ENCODE measurements at places on chromosomes 4 and X. TPM values are rescaled to one million over a fixed set of nuclear protein-coding genes. Genes with fewer than 3 reads are reported as not detected.

Gene USP53
- total RNA-seq: 17.3 TPM

Gene EDNRA
- total RNA-seq: not detected

Gene PNCK
- total RNA-seq: 0.54 TPM

Gene ATP10D
- total RNA-seq: 3.5 TPM

Gene TSC22D3
- 2,718 TPM for total RNA-seq

Gene CD40LG
- 24.0 TPM for total RNA-seq

GRCh38 chr4:169361756-169362155 lies 91.0 kb upstream of the SH3RF1 start:
- no peaks in the 10 kb centered on the region for H3K4me1 ChIP-seq
- H3K4me3 ChIP-seq: no peak overlapping the region
- H3K27ac ChIP-seq: no peak overlapping the region

- no peak overlapping the region for H3K27ac ChIP-seq
- H3K27me3 ChIP-seq: no peaks in the 10 kb centered on the region
- no peak overlapping the region for H3K4me3 ChIP-seq
- no peak for DNase-seq
Measured at GRCh38 chr4:6854098-6854744, 55.4 kb upstream of the TBC1D14 start.

DNA sequence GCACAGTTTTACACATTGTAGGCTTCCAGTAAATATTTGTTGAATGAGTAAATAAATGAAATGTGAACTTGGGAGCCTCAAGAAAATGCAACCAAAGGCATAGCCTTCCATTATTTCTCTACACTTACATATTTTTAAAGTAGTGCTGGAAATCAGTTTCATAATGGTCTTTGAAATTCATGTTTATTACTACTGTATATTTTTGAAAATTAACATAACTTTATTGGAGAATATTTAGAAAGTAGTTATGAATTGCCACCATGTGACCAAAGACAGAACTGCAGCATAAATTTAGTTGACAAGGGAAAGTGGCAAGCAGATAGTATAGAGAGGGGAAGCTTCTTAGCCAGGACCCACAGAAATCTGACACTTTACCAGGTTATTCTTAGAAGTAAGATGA lies 6.4 kb downstream of the TCEAL8 start:
- no peak overlapping the region for H3K27ac ChIP-seq
- no peaks in the 10 kb centered on the region for H3K36me3 ChIP-seq
- no peak for DNase-seq
- H3K4me3 ChIP-seq: no peak overlapping the region

- H3K36me3 ChIP-seq: no peaks in the 10 kb centered on the region
- H3K27me3 ChIP-seq: no peaks in the 10 kb centered on the region
Measured at GRCh38 chr4:156401371-156401770, 447.7 kb upstream of the CTSO start.

DNA sequence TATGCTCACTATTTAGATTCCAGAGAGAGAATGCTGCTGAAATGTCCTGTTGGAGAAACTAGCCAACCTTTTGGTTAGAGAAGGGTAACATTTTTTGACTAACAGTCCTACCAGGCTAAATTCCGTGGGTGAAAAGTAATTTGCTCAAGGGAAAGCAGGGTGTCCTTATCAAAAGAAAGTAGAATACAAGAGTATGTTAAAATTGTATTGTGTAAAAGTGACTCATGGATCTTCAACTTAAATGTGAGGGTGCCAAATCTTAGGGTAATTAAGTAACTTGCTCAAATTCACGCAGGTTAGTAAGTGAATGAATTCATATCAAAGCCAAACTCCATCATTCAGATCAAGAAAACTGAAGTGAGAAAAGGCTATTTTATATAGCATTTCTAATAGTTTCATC lies 81.7 kb downstream of the PCDH7 start:
- H3K4me1 ChIP-seq: no peaks in the 10 kb centered on the region
- no peaks in the 10 kb centered on the region for H3K27me3 ChIP-seq
- no peaks in the 10 kb centered on the region for H3K36me3 ChIP-seq

- no peak overlapping the region for H3K4me3 ChIP-seq
- H3K27ac ChIP-seq: no peak overlapping the region
- no peaks in the 10 kb centered on the region for H3K27me3 ChIP-seq
- H3K36me3 ChIP-seq: no peaks in the 10 kb centered on the region
Measured at GRCh38 chrX:9282325-9282724, 182.5 kb upstream of the TBL1X start.

GRCh38 chr4:139824882-139825522 lies 159.4 kb downstream of the MGST2 start:
- no peak overlapping the region for H3K27ac ChIP-seq
- H3K4me1 ChIP-seq: no peaks in the 10 kb centered on the region
- H3K27me3 ChIP-seq: no peaks in the 10 kb centered on the region
- DNase-seq: no peak

GRCh38 chr4:36281384-36282106 lies at the start of gene DTHD1:
TSS of gene DTHD1 (plus strand) at chr4:36281616. CDS start at chr4:36281759, 143 bp downstream.
- H3K27me3 ChIP-seq: no peaks in the 10 kb centered on the region
- H3K27ac ChIP-seq: no peak within 1 kb of the TSS
- peaks cover 11% of the 10 kb centered on the region for H3K4me1 ChIP-seq
- DNase-seq: no peak

GRCh38 chrX:48891402-48892288 lies 5.9 kb downstream of the TIMM17B start:
- peak overlapping the region; percentile 65 for H3K27ac ChIP-seq
- H3K4me3 ChIP-seq: peak overlapping the region; percentile 51
- peaks cover 3% of the 10 kb centered on the region for H3K36me3 ChIP-seq
- H3K27me3 ChIP-seq: no peaks in the 10 kb centered on the region

GRCh38 chr4:105990933-105991332 lies 95.7 kb downstream of the NPNT start:
- H3K27me3 ChIP-seq: no peaks in the 10 kb centered on the region
- no peak overlapping the region for H3K4me3 ChIP-seq
- no peaks in the 10 kb centered on the region for H3K36me3 ChIP-seq
- DNase-seq: no peak
- no peaks in the 10 kb centered on the region for H3K4me1 ChIP-seq
- H3K27ac ChIP-seq: no peak overlapping the region

DNA sequence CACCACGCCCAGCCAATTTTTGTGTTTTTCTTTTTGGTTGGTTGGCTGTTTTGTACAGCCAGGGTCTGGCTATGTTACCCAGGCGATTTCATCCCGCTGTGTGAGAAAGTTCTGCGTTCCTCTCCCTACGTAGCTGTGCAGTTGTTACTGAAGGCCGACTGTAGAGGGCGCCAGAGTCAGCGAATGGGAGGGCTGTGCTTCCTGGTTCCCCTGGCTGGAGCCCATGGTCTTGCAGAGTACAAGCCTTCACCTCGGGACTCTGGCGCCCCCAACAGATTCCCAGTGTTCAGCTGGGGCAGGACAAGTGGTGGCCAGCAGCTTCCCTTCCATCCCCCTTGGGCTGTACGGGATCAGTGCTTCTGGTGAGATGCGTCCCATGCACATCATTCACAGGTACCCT lies 5.6 kb upstream of the CT45A1 start:
- no peak overlapping the region for H3K27ac ChIP-seq
- no peak overlapping the region for H3K4me3 ChIP-seq
- H3K36me3 ChIP-seq: no peaks in the 10 kb centered on the region
- H3K4me1 ChIP-seq: no peaks in the 10 kb centered on the region
- H3K27me3 ChIP-seq: no peaks in the 10 kb centered on the region

DNA sequence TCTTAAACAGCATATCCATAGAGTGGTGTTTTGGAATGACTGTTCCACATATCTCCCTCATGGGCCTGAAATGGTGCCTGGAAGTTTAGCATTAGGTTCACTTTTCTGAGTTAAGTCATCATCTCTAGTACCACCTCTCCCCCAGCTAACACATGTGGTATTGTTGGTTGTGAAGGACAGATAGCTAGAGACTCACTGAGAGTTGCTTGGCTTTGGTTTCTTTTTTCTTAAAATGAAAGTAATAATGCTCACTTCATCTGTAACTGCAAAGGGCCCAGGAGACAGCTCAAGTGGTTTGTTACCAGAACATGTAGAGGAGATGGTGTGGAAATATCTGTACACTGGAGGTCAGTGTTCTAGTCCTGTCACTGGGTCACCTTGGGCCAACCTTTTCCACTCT lies 90.9 kb downstream of the EFNB1 start:
- no peak overlapping the region for H3K4me3 ChIP-seq
- H3K36me3 ChIP-seq: no peaks in the 10 kb centered on the region
- DNase-seq: no peak
- no peak overlapping the region for H3K27ac ChIP-seq
- H3K4me1 ChIP-seq: no peaks in the 10 kb centered on the region
- H3K27me3 ChIP-seq: no peaks in the 10 kb centered on the region

DNA sequence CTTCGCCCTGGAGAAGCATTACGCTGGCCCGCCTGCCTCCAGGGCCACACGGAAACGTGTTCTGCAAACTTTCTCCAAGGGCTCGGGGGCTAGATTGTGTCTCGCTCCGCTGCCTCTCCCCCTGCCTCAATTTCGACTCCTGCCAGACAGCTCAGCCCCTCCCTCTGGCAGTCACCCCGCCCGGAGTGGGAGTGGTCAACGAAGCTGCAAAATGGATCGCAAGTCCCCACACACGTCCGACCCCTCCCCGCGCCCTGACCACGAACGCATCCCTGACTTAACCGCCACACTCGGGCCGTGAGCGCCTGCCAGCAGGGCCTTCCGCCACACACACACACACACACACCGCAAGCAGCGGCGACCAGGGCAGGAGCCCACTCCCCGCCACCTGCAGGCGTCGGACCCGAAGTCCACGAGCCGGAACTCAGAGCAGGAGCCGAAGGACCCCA lies 47.0 kb upstream of the NKAP start:
- DNase-seq: no peak
- peaks cover 23% of the 10 kb centered on the region for H3K27me3 ChIP-seq
- no peak overlapping the region for H3K4me3 ChIP-seq
- no peaks in the 10 kb centered on the region for H3K36me3 ChIP-seq

Data from CD4-positive, CD25-positive, alpha-beta regulatory T cell (primary cell).